ENCODE measurements at places on chromosomes 5 and 9. TPM values are rescaled to one million over a fixed set of nuclear protein-coding genes. Genes with fewer than 3 reads are reported as not detected.

- no peak for DNase-seq
Observed at GRCh38 chr9:71858812-71859211, 52.2 kb downstream of the ABHD17B start.

DNA sequence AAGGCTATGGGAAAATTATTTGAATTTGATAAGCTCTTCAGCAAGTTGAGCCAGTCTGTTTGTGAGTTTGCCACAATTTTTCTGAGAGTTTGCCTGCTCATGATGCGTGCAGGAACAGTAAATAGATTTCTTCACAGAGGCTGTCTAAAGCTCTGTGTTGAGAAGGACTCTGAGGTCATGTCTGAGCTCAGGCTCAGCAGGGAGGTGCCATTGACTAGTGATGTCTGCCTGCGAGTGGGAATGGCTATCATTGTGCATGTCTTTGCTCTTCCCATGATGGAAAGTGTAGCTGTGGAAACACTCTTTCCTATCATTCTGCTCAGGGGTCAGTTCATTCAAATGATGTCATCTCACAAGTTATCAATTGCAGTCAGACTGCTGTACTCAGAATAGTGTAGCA is 142.8 kb downstream of the RASEF start:
- no peak for DNase-seq

DNA sequence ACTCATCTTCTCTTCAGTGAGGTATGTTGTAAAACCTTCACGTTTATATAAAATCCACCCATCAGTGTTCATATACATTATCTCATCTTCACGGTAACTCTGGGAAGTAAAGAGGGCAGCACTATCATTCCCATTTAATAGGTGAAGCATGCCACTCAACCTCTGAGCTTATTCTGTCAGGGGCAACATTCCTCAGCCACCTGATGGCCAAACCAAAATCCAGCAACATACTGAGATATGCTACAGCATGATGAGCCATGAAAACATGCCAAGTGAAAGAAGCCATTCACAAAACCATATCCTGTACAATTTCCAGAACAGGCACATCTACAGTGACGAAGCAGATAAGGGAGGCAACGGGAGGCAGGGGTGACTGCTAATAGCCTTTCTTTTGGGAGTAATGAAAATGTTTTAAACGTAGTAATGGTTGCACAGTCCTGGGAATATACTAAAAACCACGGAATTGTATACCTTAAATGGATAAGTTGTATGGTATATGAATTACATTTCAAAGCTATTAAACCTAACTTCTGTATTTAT is 167.4 kb downstream of the TSSK1B start:
- no peak for DNase-seq

GRCh38 chr5:111505096-111505495 is 7.2 kb downstream of the STARD4 start:
- DNase-seq, result no peak

GRCh38 chr9:121021301-121021700 is 28.8 kb downstream of the C5 start:
- DNase-seq, result no peak

MIGA2 gene
- 28.8 TPM for total RNA-seq

SPOCK1 gene
- 14.5 TPM for total RNA-seq

- DNase-seq, result no peak
Observed at GRCh38 chr9:93077811-93078210, 18.2 kb upstream of the CARD19 start.

GRCh38 chr9:6522263-6522662 is 109.3 kb downstream of the UHRF2 start:
- DNase-seq, result no peak

DNA sequence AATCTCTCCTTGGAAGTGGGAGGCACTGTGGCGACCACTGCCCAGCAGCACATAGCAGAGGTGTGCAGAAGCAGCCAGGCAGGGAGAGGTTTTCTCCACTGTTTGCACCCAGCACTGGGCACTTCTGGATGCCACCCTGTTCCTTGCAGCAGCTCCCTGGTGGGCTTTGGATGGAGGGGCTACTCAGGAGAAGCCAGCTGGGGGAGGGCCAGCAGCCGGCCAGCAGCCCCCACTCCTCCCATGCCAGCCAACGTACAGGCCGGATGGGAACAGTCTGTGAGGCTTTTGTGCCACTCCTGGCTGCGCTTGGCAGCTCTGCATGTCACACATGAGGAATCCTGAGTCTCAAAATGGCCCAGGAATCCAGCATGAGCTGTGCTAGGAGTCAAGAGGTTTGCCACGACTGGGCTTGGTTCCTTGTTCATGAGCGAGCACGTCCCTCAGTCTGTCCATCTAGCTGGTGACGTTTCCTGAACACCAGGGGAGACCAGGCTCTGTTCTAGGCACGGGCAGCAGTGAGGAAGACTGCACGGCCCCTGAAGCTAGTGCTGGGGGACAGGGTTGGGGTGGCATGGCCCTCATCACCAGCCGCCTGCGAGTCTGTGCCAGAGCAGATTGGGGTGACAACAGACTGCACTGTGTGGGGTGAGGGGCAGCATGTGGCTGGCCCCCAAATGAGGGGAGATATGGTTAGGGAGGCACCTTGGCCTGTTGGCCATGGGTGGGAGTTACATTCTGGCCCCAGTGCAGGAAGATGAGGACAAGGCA is 10.1 kb downstream of the PHF2 start:
- DNase-seq, result no peak

IL9 gene
- not detected for total RNA-seq

DDX4 gene
- total RNA-seq, result not detected

- no peak for DNase-seq
Observed at GRCh38 chr5:257148-257547, 14.3 kb upstream of the PDCD6 start.

- DNase-seq, result no peak
Observed at GRCh38 chr9:91746904-91747303, 203.1 kb downstream of the ROR2 start.

- no peak for DNase-seq
Observed at GRCh38 chr9:33142535-33142934, 24.6 kb downstream of the B4GALT1 start.

Measured in breast epithelium (tissue), 4 donors.